A172 (cell line): ENCODE measurements at places on chromosomes 12 and 14.

GRCh38 chr12:20599757-20600156, 95.4 kb upstream of the SLCO1C1 start:
- no peak for DNase-seq

- DNase-seq = no peak
Observed at GRCh38 chr14:34489324-34489723, 27.3 kb upstream of the SPTSSA start.

GRCh38 chr12:64858882-64859605, 34.6 kb downstream of the TBC1D30 start:
- DNase-seq = no peak

- no peak for DNase-seq
Observed at GRCh38 chr14:54356172-54356571, 40.6 kb upstream of the CDKN3 start.

DNA sequence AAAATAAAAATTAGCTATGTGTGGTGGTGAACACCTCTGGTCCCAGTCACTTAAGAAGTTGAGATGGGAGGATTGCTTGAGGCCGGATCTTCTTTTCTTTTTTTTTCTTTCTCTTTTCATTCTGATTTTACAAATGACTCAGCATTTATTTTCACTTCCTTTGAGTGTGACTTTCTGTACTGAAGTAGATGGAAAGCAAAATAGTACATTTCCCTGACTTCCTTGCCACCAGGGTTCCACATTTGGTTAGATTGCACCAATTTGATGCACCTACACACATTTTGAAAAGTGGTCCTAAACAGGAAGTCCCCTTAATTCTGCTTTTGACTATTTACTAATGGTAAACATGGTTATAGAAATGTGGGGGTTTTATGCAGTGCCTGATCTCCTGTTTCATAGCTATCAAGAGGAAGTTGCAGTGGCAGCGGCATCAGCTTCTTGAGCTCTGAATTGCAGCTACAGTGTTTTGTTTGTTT, 13.0 kb upstream of the LEMD3 start:
- no peak for DNase-seq
